Cardiac fibroblast (primary cell): ENCODE measurements at places on chromosomes 6 and 20.
A peak's percentile ranks its signal among the peaks of the same experiment; 100 is the strongest.

DNA sequence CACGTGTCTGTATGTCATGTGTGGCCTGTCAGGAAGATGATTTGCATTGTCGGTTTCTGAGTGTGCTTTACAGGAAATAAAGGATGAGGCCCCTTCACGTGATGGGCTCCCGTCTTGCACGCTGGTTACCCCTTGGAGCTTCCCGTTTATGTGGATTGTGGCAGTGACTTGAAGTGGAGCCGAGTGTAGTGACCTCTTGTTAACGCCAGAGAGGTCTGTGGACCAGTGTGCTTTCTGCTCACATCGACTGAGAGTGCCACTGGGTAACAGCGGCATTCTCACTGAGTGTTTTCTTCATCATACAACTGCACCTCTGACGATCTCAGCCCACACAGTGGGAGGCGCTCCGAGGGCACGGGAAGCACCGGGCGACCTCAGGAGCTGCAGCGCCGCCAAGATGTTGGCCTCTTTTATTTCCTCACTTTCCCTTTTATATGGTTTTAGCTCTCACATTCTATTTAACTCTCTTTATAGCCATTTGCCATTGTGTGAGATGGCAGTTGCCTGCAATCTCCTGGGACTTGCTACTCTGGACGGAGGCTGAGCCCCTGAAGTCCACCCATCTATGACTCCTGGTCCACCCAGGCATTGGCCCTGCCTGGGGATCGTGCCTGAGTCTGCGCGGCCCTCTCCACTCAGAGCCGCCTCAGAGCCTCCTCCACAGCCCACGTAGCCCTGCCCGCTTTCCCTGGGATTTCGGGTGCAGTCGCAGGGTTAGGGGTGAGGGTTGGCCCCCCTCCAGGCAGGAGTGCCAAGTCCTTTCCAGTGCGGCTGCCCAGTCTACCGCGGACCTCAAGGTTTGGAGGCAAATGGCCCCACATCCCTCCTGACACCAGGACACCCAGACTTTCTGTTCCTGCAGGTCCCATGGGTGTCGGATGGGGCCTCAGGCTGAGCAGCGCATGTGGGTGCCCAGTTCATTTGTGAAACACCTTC lies 238.9 kb downstream of the ERMARD start:
- no peak for DNase-seq

- no peak for DNase-seq
These were observed 520.7 kb downstream of the QKI start for GRCh38 chr6:163935158-163935762.

GRCh38 chr6:159852877-159853276 lies 37.9 kb upstream of the MAS1 start:
- DNase-seq = peak; percentile 22

GRCh38 chr20:46808565-46808964 lies 86.1 kb upstream of the EYA2 start:
- DNase-seq = no peak

DNA sequence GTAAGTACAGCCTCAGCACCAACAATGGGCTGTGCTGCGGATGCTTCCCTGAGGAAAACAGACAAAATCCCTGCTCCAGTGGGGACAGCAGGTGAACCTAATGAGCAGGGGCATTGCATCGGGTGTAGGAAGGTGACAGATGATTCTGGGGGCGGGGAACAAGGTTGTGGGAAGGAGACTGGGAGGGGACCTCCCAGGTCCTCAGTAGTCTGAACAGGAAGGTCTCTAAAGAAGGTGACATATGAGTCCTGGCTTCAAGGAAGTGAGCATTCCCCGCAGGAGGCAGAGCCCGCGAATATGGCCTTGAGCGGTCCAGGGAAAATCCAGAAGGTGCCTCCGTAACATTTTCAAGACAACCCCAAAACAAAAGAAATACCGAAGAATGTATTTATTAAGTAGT lies 19.4 kb downstream of the ULBP1 start:
- DNase-seq = no peak

DNA sequence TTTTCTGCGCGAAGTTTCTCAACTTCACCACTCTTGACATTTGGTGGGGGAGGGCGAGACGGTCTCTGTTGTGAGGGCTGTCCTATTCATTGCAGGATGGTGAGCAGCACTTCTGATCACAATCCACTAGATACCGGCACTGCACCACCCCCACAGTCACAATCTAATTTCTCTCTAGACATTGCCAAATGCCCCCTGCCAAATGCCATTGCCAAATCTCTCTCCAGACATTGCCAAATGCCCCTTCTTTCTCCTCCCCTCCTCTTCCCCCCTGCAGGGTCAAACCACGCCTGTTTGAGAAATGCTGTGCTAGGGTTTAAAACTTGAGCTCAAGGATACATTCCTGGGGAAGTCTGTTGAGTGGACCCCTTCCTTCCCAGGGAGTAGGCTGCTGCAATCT lies 603.5 kb upstream of the CDH4 start:
- DNase-seq = no peak

DNA sequence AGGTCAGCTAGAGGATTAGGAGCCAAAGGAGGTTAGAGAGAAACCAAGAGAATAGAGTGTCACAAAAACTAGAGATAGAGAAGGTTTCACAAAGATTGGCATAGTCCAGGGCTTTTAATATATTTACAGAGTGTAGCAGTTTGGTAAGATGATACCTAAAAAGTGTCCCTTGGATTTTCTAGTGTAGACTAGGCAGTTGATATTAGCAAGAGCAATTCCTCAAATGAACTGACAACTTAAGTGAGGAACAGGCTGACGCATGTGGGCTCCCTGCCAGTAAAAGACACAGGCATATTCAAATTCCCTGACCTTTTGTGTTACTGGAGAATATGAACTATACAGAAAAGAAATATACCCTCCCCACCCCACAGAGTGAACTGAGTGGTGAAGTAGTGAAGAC lies 40.1 kb downstream of the VTA1 start:
- DNase-seq = peak; percentile 62

DNA sequence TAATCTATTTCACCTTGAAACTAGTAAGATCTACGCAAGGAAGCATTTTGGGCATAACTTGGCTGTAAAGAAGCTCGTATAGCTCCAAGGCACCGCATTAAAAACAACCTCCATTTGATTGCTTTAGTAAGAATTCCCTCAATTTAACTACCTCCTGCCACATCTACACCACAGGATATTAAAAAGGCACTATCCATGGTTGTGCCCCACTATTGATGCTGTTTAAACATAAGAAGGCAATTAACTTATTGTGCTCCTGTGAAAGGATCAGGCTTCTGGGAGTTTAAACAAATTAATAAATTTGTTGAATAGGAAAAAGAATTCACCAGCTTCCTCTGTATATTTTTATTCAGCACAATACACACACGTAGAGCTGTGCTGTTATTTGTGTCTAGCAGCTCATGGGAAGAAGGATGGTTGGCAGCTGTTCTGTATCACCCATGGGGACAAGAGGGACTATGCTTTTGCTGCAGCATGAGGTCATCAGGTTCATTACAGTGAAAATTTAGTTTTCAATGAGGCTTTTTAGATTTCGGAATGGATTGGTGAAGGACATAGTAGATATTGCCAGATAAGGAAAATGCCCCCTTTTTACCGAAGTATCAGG lies 513.3 kb downstream of the HAO1 start:
- DNase-seq = no peak

DNA sequence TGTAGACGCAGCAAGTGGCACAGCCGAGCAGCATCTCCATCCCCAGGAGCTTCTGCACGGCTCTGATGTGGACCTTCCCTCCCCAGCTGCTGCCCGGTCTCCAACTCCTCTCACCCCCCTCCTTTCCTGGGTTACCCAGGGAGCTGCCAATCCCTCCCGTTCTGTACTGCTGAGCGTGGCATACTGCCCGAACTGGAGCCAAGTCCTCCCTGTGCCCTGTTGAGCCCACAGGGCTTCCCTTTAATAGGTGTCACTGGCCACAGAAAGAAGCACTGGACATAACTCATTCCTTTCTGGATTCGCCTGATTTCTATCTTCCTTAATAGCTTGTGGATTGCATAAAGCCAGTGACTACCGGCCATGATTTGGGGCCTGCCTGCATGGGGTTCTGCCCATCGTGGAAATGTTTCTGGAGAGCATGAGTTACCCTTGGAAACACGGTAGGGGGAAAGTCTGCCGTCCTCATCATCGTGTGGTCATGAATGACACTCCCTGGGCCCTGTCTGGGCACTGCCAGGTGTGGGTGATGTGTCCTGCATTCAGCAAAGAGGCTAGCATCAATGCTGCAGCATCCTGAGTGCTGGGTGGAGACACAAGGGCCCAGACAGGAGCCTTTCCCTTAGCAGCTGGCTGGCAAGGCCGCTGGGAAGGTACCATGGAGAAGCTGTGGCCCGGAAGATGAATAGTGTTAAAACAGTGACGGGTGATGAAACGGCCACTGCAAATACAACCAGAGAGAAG lies 189.7 kb downstream of the SYNDIG1 start:
- DNase-seq = no peak

DNA sequence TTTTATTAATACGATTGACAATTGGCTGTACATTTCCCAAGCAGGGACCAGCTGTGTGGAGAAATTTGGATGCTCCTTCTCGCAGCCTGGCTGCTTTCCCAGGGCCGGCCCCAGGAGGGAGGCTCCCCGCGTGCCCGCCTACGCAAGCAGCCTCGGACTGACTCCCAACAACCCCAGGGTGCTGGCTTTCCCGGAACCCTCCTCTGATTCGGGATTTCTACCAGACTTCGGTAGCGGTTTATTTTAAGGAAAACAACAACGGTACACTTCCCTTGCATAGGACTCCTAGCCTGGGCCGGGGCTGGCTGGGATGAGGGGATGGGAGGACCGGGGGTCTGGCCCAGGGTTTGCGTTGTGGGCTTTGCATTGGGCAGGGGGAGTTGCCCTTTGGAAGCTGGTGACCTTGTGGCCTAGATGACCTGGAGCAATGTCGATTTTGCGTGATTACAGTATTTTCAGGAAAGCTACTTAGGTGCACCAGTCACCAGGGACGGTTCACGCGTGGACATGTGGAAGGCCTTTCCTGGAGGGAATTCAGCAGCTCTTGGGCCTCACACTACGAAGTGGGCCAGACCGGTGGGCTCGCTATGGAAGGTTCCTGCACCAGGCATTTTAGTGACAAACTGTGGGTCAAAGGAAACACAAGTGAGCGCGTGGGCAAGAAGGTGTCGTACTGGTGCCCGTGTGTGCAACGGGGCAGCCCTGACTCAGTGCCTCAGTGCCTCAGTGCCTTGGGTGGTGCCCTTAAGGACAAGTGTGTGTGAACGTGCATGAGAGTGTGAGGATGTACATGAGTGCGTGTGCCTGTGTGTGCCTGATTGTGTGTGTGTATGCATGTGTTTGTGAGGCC lies 20.7 kb upstream of the PHACTR3 start:
- DNase-seq = peak; percentile 7

DNA sequence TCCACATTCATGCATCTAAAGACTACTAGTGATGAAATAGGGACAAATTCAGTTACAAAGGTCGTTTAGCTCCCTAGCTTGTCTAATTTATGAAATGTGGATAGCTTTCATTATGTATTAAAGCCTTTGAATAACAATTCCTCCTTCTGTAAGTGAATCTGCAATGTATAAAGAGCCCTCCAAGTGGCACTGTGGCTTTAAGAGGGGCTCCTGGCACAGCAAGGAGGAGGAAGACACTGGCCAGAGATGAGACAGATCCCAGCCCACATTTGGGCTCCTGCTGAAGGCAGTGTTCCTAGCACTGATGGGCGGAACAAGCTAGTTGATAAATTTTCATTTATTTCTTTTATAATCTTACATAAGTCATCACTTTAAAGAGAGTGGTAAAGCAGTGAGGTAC lies 17.6 kb upstream of the FUCA2 start:
- DNase-seq = no peak

DNA sequence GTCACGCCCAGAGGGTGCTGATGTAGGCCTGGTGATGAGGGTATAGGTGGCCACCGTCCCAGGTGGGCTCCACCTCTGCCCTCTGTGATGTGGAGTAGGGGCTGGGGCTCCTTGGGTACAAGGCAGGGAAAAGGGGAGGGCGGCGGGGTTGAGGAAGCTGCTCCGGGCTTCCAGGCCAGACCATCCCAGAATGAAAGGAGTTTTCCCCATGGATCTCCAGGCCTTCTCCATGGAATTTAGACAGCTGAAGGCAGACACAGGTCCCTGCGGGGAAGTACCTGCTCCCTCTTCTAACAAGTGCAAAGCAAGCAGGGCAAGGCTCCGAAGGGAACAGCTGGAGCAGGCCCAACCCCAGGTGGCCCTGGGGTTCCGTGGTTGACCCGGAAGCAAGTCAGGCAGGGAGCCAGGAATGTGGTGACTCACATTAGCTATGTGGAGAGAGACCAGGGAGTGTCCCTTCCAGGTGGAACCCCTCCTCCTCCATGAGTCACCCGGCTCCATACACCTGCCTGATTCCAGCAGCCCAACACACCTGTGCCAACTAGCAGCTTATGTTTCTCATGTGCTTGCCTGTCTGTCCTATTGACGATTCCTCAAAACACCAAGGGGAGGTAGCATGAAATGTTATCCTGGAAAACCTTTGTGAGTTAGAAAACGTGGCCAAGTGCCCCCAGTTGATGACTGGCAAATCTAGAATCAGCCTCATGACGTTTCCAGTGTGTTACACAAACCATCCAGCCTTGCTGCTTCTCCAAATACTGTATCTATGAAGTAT lies 59.7 kb upstream of the SNX9 start:
- DNase-seq = peak; percentile 77

DNA sequence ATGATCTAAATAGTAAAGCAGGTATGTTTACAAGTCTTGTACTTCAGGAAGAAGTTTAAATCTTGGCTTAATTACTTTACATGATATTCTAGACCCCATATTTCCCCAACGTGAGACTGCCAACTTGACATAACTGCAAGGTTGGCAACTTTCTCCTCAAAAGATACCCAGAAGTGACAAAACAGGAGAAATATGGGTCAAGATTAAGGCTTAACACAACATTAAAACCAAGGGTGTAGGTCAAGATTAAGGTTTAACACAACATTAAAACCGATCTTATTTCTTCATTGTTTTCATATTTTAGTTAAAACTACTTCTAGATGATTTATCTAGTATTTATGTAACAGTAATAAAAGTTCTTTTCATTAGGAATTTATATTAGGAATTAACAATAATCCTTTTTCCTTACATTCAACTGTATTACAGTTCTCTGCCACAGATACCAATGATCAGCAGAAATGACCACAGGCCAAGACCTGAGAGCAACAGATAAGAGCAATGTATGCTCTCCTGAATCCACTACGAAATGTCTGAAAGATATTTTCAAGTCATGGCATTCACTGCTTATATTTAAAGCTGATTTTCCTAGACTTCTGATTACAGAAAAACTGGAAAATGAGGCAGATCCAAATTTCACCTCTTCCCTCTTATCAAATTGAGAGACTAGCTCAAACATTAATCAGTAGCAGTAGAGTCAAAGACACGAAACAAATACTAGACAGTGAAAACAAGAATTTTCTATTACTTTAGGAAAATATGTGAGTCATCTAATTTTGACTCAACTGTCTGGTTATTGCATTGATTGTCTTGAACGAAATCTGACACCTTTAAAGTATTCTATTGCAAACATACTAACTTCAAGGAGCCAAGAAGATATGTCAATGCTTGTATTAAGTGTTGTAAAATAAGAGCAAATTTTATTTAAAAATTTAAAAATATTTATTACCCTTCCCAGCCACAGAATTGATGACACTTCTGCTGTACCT lies 72.3 kb downstream of the RNGTT start:
- peak; percentile 50 for DNase-seq

- peak; percentile 57 for DNase-seq
These were observed 255.4 kb upstream of the IRAK1BP1 start for GRCh38 chr6:78611886-78612480.
